Activated CD4-positive, alpha-beta memory T cell treated with anti-CD3 and anti-CD28 coated beads, Interleukin-2, amount 10 ng/mL, durations not matched to agents 7 days and 5 days (primary cell): ENCODE measurements at places on chromosomes 3 and 15. TPM values are rescaled to one million over a fixed set of nuclear protein-coding genes. Genes with fewer than 3 reads are reported as not detected.

Gene UROC1
- not detected for total RNA-seq

Gene GUCA1C
- total RNA-seq, result not detected

Gene MEIS2
- not detected for total RNA-seq

Gene ALG3
- 33.3 TPM for total RNA-seq

Gene RBPMS2
- total RNA-seq, result not detected

Gene DNAJC13
- 31.0 TPM for total RNA-seq

Gene GPR15
- 111 TPM for total RNA-seq

Gene SERPINI2
- total RNA-seq, result not detected

Gene HES1
- total RNA-seq, result 11.3 TPM

- no peak for DNase-seq
Observed at GRCh38 chr15:66631616-66632263, 65.9 kb upstream of the LCTL start.

GRCh38 chr15:41886741-41887140 is 7.1 kb downstream of the SPTBN5 start:
- no peak for DNase-seq

- peak; percentile 76 for DNase-seq
Observed at GRCh38 chr15:90143166-90143655, 40.9 kb upstream of the IDH2 start.

DNA sequence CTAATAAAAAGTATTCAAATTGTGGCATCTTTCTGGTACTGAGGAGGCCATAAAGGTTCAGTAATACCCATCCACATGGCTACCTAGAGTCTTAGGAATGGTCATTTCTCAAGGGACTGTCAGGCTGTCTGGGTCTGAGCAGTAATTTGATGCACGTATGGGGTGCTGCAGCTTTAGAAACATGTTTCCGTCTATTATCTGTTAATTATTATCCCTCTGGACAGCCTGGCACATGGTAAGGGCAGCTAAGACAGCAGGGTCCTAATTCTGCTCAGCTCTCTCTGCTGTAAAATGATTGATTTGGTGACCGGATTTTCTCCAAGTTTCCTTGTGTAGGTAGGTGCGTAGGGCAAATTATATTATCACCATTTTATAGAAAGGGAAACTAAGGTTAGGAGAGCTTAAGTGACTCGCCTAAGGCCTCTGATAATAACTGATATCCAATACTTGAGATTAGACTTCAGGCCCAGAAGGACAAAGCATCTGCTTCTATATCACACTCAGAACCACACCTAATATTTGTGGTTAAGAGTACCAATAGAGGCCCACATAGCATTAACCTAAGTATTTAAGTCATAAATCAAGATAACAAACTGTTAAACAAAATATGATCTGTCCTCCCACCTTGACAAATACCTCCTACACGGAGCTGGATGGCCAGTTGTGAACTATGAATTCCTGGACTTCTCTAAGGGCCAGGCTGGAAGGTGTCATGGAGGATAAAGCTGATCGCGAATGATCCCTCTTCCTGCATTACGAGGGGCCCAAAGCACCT is 2.9 kb upstream of the RAP2B start:
- DNase-seq, result no peak

- no peak for DNase-seq
Observed at GRCh38 chr3:10398341-10398740, 77.4 kb upstream of the SEC13 start.

- no peak for DNase-seq
Observed at GRCh38 chr15:45107941-45108630, 5.9 kb downstream of the DUOX2 start.

DNA sequence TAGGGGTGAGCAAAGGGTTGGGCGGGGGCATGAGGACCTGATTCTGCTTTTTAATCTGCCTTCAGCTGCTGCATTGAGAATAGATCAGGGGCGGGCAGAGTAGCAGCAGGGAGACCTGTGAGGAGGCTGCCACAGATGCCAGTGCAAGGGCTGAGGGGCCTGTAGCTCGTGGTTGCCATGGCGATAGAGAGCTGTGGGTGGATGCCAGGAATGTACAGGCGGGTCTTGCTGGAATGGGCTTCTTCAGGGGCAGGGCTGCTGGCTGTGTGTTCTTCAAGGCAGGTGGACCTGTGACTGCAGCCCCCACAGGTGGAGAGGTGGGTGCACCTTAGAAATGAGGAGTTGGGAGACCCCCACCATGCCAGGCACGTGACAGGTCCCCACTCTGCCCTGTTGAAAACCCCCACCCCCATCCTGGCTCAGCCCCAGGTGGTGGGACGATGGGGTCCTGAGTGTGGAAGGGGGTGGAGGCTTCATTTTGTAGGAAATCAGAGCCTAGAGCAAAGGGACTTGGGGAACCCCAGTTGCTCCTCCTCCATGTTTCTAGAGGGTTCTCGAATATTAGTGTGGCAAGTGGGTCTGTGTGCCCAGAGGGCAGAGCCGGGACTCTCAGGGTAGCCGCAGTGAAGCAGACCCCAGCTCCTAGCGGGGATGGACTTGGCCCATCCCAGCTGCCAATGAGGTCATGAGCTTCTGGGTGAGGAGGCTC is 38.3 kb downstream of the SLC6A6 start:
- DNase-seq, result no peak

- no peak for DNase-seq
Observed at GRCh38 chr15:94621736-94622135, 390.4 kb downstream of the MCTP2 start.

- DNase-seq, result no peak
Observed at GRCh38 chr3:110984456-110985250, 87.0 kb upstream of the NECTIN3 start.

DNA sequence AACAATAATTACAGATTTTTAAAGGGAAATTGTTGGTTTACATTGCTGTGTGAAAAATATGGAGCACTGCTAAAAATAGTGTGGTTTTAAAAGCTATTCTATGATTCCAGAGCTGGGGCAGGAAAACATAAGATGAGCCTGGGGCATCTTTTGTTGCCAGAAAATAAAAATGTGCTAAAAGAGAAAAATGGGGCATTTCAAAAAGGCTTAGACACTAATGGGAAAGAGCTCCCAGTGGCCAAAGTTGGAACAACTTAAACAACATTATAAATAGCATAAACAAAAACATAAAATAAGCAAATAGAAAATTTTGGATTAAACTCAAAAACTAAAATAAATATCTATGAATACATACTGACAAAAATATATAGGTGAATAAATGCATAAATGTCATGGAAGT is 478.9 kb downstream of the NLGN1 start:
- no peak for DNase-seq

- DNase-seq, result no peak
Observed at GRCh38 chr3:69048990-69049389, 3.1 kb downstream of the TMF1 start.

GRCh38 chr15:73746883-73747282 is 6.3 kb downstream of the INSYN1 start:
- no peak for DNase-seq

- no peak for DNase-seq
Observed at GRCh38 chr3:152299249-152299976, 30.7 kb downstream of the MBNL1 start.

DNA sequence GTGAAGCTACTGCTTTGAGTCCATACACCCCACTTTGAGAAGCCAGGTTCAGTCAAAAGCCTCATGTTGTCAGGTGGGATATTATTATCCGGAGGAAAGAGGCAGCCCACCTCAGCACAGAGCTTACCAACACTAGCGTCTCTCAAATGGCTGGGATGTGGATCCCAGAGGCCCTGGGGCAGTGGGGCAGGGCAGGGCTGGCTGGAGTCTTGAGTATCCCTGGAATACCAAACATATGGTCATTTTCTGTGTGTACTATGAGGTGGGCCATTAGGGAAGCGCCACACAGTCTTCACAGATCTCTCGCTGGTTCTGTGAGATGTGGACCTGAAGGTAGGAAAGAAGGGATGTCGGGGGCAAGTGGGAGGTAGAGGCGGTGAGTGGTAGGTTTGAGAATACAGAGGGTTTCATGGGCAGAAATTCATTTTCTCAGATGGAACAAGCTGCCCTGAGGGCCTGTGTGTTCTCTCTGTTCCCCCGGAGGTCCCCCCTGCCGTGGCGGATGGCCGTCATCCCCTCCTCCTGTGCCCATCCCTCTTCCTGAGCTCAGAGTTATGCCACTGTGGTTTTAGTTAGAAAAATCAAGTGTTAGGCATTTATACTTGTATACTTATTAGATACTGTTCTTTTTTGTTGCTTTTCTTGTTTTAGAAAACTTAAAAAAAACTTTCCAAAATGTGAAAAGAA is 66.4 kb downstream of the USP13 start:
- DNase-seq, result no peak

GRCh38 chr15:98034731-98035130 is 74.2 kb downstream of the ARRDC4 start:
- no peak for DNase-seq

GRCh38 chr15:56675930-56676329 is 57.4 kb downstream of the ZNF280D start:
- no peak for DNase-seq

- no peak for DNase-seq
Observed at GRCh38 chr3:171752329-171752728, 58.0 kb downstream of the PLD1 start.

- no peak for DNase-seq
Observed at GRCh38 chr3:22101351-22101750, 350.3 kb upstream of the ZNF385D start.

- DNase-seq, result no peak
Observed at GRCh38 chr15:66820481-66821176, 118.6 kb downstream of the SMAD6 start.

DNA sequence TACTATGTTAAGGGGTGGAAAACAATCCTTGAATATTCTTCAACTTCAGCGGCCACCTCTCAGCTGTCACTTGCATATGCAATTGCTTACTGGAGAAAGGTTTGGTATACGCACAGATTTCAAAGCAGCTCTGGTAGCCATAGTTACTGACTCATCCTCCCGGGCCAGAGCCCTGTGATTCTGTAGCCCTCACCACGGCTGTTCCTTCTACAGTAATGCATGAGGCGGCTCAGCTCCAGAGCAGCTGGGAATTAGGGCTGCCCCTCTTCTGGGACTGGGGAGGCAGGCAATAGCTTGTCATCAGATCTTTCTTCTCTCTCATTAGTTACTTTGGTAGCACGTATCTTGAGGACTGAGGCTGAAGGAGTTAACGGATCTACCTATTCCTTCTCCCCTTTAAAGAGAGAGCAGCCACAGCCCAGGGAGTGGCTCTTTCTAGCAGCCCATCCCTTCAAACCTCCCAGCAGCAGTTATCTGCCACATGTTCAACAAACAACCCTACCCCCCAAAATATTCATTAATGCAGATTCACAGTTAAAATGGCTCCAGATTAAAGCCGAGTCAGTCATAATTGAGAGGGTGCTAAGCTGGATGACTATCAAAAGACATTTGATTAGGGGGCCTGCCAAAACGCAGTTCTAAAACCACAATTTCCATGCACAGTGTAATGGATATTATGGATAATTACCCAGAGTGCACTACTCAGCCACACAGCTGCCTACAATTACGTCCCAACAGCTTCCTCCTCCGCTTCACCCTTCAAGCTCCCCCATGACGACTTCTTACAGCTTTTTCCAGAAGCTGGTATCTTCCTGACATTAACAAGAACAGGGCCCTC is 54.7 kb downstream of the ETV5 start:
- no peak for DNase-seq

DNA sequence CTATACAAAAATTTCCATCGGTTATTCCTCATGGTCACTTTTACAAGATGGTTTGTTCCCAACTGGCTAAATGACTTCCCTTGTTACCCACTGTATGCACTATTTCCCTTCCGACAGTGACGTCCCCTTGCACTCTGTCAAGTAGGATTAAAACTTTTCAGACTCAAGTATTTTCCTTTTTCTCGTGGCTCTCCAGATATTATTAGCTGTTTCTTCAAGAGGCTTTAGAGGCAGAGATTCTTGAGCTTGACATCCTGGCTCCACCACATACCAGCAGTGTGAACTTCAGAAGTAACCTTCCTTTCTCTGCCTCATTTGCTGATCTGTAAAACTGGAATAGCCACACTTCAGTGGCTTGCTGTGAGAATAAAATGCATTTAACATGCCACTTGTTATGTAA is 14.0 kb downstream of the CSNK1G1 start:
- no peak for DNase-seq

DNA sequence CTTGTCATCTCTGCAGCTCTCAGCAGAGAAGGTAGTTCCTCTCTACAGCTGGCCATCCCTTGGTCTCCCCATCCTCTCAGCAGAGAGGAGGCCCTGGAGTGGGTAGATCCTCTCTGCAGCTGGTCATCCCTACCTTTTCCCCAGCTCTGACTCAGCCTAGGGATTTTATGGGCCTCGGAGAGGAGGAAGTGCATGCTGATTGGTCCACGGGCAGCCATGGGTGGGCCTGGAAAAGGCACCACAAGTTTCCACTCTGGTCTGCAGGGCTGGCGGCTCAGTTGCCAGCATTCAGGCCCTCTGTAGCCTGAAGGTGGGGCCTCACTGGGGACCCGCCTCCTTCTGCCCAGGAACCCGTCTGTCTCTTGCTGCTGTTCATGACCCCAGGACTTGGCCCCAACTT is 36.9 kb downstream of the NR1D2 start:
- no peak for DNase-seq

DNA sequence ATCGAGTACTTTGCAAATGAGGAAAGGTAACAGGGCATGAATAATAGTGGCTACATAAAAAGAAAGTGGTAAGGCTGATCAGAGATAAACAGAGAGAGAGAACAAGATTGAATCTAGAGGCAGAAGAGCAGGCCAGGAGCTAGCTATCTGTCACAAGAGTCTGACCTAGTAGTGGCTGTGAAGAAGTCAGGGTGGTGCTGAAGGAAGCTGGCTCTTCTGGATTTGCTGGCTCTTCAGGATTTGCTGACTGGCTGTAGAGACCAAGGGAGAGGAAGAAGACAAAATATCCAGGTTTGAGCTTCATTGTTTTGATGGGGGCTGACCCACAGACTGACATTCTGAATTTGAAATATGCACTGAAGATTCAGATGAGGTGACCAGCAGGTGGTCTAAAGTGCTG is 142.3 kb downstream of the SSR3 start:
- no peak for DNase-seq

DNA sequence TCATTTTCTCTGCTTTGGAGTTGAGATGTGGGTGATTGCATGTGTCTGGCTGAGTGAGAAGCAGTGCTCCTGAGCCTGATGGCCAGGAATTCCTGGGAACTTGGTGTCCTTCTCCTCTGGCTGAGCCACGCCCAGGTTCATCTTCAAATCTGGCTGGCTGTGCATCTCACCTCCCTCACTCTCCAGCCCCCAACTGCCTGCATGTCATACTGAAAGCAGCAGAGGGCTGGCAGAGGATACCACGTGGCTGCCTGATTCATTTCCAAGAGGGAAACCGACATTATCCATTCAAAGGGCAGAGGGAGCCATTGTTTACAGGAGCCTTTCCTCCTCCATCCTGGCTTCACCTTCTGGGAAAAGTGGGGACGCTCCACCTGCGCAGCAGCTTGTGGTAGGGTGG is 57.4 kb downstream of the ABHD5 start:
- DNase-seq, result no peak

DNA sequence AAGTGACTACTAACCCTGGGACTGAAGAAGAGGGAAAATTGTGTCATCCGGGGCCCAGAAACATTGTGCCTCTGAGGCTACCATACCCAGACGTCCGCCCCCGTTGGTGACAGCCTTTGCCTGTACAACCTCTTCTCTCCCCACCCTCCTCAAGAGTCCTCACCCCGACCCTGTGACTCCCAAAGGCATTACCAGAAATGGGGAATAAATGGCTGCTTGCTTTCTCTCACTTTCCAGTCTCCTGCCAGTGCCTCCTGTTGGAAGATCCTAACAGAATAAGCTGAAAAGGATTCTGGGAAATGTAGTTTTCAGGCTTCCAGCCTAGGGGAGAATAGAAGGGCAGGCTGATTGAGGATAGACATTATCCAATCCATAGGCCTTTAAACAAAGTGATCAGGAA is 30.8 kb upstream of the SLC25A36 start:
- DNase-seq, result no peak

GRCh38 chr15:39784125-39784524 is 1.5 kb upstream of the FSIP1 start:
- no peak for DNase-seq

GRCh38 chr3:123039178-123039577 is 11.6 kb upstream of the SEMA5B start:
- DNase-seq, result no peak
